ENCODE measurements at places on chromosomes 2 and 18.

DNA sequence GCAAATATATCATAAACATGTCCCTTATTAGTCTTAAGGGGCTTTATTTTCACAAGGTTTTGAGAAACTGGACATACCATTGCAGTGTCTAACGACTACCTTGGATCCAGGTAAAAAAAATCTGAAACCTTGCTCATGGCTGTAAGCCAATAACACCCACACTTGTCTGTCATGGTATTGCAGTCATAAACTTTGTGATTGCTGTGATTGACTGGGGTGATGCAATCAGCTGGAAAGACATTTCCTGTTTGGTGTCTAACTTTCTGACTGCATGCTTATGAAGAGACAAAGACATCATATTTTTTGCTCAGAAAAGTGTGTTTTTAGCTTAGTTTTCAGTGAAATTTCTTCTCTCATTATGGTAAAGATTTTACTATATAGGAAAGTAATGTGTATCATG is 635.0 kb downstream of the TSN start:
- no peak for DNase-seq

- no peak for DNase-seq
Observed at GRCh38 chr2:49715597-49715996, 561.3 kb upstream of the FSHR start.

GRCh38 chr2:137511526-137511925 is 452.7 kb upstream of the HNMT start:
- no peak for DNase-seq

GRCh38 chr2:197641666-197642065 is 33.7 kb downstream of the RFTN2 start:
- no peak for DNase-seq

- no peak for DNase-seq
Observed at GRCh38 chr2:215711471-215712034, 275.7 kb upstream of the FN1 start.

DNA sequence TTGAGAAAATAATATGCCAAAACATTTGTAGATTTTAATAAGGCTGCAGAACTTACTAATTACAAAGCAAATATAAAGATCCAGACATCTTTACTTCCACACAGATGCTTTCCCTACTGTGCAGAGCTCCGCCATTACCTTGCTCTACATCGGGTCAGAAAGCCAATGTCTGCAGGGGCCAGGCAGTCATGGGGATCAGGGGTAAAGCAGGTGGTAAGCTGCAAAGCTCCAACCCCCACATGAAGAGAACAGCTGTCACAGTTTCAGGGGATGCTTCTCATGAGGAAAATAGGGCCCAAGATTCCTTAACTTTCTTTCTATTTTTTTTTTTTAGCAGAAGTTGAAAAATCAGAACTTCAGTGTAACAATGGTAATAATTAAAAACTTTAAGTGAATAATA is 102.7 kb downstream of the DCC start:
- DNase-seq: no peak

- DNase-seq: no peak
Observed at GRCh38 chr2:215832791-215833190, 180.6 kb downstream of the MREG start.

DNA sequence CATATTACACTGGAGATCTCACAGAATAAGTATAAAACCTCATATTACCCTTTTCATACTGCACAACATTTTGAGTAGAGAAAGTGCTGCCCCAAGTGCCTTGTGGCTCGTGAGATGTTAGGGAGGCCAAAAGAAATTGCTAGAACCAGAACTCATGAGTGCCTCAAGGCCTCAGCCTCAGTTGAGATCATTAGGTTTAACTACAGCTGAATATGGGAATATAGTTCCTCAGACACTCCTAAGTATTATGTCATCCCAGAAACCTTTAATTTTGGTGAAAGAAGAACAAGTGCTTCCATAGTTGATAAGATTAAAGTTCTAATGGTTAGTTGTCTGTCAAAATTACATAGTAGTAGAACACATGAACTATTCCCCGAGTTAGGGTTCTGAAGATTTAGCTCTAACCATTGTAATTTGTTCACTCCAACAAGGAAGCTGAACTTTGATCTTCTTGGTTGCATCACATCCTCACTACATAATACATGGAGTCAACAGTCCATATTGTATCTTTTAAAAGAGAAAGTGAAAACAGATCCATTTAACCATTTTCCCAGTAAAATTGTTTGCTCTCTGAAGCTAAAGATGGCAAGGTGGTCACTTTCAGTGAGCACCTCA is 9.6 kb upstream of the AQP4 start:
- DNase-seq: no peak

- no peak for DNase-seq
Observed at GRCh38 chr18:23302851-23303527, 150.1 kb upstream of the RIOK3 start.

Data from aorta (tissue), 5 donors.